ENCODE measurements at places on chromosomes 3 and 15.
A peak's percentile ranks its signal among the peaks of the same experiment; 100 is the strongest.

- DNase-seq: no peak
Measured at GRCh38 chr3:186171521-186171920, 62.6 kb upstream of the ETV5 start.

DNA sequence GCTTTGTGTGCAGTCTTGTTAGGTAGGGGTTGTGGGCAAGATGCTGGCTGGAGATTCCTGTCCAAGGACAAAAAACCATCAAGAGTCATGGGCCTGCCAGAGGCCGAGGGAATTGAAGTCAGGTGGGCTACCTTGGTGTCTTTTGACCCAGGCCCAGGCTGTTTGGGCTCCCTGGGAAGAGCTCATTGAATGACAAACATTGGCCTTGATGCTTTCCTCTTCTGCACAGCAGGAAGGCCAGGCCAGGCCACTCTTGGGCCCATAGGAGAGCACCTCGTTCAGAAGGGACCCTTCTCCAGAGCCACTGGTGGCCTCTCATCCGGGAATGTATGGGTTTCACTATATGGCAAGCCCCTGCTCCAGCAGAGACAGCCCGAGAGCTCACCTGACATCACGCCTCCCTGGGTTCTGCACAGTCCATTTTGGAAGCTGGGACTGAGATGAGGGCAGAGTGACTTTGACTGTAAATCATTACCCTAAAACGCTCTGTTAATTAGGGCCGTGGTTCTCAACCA, 169.1 kb downstream of the NSMCE3 start:
- no peak for DNase-seq

- DNase-seq: peak; percentile 26
Measured at GRCh38 chr15:25664761-25665160, 198.4 kb downstream of the ATP10A start.

DNA sequence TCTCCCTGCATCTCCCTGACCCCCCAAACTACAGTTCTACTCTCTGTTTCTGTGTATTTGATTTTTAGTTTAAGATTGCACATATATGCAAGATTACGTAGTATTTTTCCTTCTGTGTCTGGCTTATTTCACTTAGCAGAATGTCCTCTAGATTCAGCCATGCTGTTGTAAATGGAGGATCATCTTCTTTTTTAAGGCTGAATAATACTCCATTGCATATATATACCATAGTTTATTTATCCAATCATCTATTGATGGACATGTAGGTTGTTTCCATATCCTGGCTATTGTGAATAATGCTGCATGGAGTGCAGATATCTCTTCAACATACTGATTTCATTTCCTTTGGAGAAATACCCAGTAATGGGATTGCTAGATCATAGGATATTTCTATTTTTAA, 70.8 kb downstream of the RFTN1 start:
- no peak for DNase-seq

GRCh38 chr15:92896561-92896960, 3.6 kb upstream of the CHD2 start:
- DNase-seq: no peak

DNA sequence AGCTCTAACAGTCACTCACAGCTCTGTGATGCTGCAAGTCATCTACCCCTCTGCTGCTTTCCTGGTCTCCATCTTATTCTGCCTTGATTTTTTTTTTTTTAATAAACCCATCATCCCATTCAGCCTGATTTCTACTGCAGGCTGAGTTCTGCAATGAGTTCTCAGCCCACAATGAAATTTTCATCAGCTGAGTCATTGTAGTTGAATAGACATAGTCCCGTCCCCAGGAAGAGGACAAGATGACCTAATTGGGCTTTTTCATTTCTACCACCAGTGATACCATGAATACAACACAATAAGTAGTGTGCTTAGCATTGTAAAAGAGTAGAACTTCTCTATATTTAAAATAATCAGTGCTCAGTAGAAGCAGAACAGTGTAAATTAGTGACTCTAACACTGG, 59.3 kb downstream of the C3orf85 start:
- DNase-seq: peak; percentile 53

- DNase-seq: no peak
Measured at GRCh38 chr3:11005686-11006256, 13.2 kb downstream of the SLC6A1 start.

DNA sequence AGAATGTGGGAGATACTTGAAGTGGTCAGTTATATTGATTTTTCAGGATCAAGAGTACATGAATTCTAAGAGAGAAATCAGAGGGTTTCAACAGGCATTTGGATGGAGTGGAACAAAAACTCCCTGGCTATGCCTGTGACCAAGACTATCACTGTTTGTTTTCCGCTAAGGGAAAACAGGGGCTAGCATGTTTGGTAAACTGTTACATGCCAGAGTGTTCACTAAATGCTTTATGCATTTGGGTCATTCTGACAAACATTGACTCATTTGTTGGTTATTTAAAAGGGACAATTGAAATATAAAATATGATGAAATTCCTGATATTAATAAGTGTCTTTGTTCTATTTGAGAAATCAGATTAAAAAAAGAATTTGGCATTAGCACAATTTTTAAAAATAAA, 603.9 kb upstream of the KCNMB2 start:
- peak; percentile 37 for DNase-seq

DNA sequence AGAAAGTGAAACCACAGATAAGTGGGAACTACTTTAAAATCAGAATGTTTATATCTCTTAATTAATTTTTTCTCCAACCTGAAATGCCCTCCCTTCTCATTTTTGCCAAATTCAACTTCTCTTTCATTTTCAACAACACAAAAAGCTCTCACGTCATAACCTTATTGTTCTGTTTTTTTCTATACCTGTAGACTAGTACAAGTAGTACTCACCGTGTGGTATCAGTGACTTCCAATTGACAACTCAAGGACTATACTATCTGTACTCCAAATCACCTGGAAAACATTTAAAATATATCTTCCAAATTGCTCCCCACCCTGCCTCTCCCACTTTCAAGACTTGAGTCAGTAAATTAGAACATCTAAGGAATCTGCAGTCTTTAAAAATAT, 72.8 kb upstream of the ZNF280D start:
- DNase-seq: no peak

DNA sequence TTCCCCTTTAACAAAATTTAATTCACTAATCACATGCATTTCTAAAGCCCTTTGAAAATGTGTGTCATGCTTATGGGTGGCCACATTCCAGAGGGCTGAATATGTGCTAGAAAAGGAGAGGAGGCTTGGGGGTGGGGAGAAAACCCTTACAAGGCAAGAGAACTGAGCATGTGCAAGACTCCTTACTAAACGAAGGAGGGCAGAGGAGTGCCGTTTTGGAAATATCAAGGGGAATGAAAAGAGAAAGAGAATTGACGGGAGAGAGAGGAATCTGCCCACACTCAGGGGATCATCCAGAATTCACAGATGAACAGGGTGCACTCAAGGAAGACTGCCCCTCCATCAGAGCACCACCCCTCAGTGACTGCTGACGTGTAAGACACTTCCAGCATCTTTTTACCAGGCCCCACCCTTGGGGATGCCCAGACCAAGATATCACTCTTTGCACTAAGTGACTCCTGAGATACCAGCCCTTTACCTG, 37.9 kb upstream of the TSC22D2 start:
- peak; percentile 99 for DNase-seq

GRCh38 chr15:92693691-92694331, 38.2 kb upstream of the FAM174B start:
- DNase-seq: peak; percentile 9

- DNase-seq: peak; percentile 19
Measured at GRCh38 chr3:10867384-10867783, 51.4 kb downstream of the SLC6A11 start.

DNA sequence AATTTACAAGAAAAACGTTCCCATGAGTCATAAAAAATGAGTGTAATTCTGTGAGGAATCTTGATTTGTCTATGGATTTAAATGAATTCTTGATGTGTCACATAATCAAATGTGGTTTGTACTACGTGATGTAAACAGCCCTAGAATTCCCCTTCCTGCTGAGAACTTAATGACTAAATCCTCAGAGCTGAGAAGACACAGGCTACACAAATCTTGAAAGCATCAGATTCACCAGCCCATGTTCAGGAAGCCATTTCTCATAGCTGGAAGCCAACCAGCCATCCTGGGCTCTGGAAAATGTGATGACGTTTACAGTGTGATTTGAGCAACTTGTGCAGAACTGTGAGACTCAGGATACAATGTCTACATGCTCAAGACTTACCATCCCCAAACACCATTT, 193.7 kb upstream of the MME start:
- peak; percentile 99 for DNase-seq

DNA sequence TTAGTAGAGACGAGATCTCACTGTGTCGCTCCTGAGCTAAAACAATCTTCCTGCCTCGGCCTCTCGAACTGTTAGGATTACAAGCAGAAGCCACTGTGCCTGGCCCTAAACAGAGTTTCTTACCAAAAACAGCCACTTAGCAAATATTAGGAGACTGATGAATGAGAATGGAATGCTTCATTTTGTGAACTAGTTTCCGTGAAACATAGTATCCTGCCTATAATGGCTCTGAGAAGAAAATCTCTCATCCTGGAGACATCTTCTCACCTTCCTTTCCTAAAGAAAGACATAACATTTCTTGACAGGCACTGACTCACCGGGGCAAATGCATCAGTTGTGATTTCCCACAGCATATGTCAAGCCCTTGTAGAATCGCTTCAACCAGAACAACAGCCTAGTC, 44.9 kb downstream of the GJD2 start:
- DNase-seq: peak; percentile 61

DNA sequence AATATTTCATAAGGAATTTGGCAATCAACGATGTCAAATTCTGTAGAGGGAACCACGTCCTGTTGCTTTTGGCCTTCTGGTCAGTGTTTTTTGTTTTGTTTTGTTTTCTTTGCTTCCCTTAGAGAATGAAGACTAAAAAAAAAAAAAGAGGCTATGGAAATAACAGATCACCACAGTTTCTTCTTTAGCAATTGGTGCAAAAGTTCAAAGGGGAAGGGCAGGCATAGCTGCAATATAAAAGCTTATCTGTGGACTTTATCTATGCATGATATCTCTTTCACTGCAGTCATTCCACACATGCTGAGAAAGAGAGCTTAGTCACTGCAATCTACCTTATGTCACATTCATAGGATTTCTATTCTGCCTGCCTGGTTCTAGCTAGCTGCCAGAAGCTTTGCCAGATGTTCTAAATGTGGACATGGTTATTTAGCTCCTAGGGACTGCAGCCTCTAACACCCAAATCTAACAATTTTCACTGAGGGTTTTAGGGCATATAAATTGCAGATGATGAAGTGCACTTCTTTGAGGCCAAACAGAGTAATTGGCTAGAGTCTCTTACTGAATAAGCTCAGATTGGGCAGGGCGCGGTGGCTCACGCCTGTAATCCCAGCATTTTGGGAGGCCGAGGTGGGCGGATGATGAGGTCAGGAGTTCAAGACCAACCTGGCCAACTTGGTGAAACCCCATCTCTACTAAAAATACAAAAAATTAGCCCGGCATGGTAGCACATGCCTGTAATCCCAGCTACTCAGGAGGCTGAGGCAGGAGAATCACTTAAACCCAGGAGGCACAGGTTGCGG, 637.2 kb downstream of the NTRK3 start:
- peak; percentile 55 for DNase-seq

DNA sequence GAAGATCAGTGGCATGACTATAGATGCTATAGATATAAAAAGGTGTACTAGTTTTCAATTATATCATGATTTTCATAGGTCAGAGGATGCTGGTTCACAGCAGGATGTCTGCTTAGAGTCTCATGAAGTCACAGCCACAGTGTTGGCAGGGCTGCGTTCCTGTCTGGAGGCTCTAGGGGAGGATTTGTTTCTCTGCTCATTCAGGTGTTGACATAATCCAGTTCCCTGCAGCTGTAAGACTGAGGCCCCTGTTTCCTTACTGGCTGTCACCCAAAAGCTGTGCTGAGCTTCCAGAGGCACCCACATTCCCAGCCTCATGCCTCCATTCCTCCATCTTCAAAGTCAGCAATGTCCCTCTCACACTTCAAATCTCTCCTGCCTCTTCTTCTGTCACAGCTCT, 170.7 kb downstream of the OCA2 start:
- no peak for DNase-seq

DNA sequence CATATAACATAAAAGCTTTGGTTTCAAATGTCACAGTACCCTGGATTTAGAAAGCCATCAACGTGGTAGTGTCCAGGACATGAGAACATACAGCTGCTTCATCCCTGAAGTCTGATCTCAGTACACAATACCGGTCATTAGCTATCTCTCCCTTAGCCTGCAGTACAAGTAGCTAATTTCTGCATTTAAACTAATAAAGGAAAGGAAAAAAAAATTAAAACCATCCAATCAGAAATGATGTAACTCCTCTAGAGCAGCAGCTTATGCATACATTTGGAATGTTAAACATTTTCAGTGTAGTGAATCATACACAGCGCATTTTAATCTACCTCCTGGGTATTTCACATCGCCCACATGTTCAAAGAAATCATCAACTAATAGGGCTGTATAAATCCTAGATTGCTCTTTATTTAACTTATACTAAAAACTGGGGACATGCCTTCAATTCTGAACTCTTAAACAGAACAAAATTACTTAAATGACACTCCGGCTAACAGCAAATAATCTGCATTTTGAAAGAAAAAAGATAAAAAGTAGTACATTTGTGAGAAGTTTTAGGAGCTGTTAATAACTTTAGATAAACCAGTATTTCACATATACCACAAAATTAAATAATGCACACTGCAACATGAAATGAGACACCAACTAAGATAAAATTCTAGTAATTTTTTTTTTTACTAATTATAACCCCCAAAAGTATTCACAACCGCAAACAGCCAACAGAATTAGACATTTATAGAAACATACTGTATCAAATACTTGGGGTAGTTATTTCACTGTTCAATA, 3.7 kb downstream of the IGF2BP2 start:
- DNase-seq: peak; percentile 94

- DNase-seq: peak; percentile 94
Measured at GRCh38 chr3:134317106-134317947, 56.9 kb downstream of the AMOTL2 start.

DNA sequence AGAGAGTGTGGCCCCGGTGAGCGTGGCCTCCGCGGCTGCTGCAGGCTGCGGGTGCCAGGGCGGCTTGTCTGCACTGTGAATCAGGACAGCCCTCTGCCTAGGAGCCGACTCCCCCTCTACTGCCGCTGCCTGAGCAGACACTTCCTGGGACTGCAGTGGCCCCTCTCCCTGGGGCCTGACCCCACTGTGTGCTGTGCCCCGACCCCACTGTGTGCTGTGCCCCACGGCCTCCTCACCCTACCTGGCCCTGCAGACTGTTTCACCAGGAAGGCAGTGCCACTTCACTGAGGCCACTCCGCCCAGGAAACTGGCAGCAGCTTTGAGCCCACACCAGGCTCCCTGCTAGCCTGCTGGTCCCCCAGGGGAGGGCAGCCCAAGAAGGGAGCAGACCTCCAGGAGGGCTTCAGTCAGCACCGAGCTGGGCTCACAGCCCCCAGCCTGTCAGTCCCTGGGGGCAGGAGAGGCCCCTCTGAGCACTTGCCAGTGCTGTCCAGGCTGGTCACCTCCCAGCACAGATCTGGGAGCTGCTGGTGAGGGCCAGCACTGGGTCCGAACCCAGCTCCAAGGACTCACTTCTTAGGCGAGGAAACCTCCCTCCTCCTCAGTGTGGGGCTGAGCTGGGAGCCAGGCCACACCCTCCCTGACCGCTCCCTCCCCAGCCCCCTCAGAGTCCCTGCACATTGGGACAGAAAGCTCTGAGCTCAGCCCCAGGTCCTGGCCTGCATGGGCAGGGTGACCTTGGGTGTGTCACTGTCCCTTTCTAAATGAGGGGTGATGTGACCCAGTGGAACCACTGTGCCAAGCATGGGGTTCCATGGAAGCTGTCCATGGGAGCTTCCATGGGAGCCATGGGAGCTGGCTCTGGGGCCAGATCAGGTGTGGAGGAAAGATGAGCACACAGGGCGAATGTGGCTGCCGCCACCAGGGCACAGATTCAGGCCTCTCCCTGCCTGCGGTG, 56.8 kb downstream of the DNAJB8 start:
- no peak for DNase-seq

Data from fibroblast of skin of back (primary cell).